ENCODE measurements at places on chromosomes 1 and 21. TPM values are rescaled to one million over a fixed set of nuclear protein-coding genes. Genes with fewer than 3 reads are reported as not detected.
A peak's percentile ranks its signal among the peaks of the same experiment; 100 is the strongest.

DNA sequence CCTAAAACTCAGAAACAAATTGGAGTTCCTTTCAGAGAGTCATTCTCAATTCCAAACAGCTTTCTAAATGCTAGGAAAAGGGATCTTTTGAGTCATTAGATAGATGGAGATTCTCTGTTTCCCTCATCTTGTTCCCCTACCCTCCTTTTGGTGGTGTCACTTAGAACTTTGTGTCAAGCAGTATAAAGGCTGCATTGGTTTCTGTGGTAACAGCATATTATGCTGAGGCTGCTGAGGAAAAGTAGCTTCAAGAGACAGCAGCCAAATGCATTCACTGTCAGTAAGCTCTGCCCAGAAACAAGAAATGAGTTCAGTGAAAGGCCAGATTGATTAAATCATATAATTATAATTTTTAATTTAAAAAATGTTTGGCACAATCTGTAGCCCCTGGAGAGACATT lies 144.1 kb downstream of the LRRC40 start:
- no peak for DNase-seq

DNA sequence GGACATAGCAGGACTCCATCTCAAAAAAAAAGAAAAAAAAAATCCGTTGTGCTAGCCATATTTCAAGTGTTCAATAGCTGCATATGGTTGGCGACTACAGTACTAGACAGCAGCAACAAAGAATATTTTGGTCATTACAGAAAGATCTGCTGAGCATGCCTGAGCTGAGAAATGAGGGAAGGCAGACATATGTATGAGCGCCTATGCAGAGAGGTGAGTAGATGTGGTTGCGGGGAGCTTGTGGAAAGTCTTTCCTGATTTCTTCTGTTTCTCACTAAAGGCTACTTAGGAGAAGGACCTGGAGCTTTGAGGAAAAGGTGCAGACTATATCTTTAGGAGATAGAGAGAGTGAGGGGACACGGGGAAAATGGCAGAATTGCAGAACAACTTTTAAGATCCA lies 21.0 kb upstream of the APP start:
- no peak for DNase-seq

GRCh38 chr1:184409011-184409410 lies 22.2 kb downstream of the C1orf21 start:
- no peak for DNase-seq

DNA sequence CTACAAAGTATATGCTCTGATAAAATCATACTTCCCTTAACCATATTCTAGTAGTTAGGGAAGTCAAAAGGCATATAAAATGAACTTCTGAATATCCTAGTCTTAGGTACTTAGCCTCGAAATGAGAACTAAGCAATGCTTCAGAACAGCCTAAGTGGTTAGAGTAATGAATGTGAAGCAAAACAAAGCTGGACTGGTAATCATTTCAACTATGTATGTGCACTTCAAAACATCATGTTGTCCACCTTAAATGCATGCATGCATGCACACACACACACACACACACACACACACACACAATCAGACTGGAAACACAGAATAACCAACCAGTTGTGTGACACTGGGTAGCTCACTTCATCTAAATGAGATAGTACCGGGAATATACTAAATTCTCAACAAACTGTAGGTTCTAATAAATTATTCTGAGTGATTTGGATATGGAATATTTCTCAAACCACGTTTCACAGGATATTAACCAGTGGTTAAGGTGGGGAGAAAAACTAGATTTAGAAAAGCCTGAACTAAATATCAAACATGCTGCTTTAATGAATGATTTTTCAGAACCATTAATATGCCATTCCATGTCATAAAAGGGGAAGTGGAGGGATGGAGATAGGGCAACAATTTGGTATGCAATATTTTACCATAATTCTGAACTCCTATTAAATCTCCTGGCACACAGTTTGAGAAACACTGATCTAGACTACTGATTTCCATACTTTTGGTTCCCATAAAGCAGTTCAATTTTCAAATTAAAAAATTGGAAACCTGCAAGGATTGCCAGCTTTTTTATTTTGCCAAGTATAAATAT lies 19.5 kb downstream of the RNF115 start:
- peak; percentile 40 for DNase-seq

- no peak for DNase-seq
Observed at GRCh38 chr1:7536891-7537591, 234.1 kb upstream of the VAMP3 start.

DNA sequence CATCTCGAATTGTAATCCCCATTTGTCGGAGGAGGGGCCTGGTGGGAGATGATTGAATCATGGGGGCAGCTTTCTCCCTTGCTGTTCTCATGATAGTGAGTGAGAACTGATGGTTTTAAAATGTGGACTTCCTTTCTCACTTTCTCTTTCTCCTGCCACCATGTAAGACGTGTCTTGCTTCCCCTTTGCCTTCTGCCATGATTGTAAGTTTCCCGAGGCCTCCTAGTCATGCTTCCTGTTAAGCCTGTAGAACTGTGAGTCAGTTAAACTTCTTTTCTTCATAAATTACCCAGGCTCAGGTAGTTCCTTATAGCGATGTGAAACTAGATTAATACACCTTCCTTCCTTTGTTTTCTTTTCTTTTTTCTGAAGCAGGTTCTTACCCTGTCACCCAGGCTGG lies 13.9 kb downstream of the DNAJC6 start:
- DNase-seq = no peak

GRCh38 chr1:179141592-179142251 lies 59.9 kb downstream of the TOR3A start:
- DNase-seq = peak; percentile 38

- no peak for DNase-seq
Observed at GRCh38 chr1:229716069-229716468, 90.0 kb downstream of the URB2 start.

DNA sequence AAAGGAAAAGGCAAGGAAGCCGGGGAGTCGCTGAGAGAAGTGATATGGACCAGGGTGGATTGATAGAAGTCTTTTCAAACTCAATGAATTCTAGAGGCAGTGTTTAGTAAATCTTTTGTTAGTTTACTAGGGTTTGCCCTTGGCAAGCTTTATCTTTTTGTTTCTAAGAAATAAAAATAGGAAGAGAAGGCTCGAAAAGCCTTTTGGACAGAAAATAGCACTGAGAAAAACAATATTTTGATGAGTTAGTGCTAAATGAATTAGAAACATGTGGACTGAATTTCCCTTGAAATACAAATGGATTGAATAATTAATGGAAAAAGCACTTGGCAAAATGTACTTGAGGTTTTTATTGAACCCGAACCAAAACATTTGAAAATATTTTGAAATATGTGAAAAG lies 121.8 kb upstream of the SPAG17 start:
- no peak for DNase-seq

DNA sequence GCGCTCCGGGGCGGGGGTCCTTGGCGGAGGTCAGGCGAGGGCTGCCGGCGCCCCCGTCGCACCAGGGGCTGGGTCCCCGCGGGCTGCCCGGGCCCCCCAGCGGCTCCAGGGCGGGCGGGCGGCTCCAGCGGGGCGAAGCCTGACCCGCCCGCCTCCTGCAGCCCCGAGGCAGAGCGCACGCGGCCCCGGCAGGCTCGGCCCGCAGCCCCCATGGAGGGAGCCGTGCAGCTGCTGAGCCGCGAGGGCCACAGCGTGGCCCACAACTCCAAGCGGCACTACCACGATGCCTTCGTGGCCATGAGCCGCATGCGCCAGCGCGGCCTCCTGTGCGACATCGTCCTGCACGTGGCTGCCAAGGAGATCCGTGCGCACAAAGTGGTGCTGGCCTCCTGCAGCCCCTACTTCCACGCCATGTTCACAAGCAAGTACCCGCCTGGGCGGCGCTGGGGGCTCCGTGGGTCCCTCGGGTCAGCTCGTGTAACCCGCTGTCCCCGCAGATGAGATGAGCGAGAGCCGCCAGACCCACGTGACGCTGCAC lies 817 bp downstream of the KLHL17 start:
- no peak for DNase-seq

DNA sequence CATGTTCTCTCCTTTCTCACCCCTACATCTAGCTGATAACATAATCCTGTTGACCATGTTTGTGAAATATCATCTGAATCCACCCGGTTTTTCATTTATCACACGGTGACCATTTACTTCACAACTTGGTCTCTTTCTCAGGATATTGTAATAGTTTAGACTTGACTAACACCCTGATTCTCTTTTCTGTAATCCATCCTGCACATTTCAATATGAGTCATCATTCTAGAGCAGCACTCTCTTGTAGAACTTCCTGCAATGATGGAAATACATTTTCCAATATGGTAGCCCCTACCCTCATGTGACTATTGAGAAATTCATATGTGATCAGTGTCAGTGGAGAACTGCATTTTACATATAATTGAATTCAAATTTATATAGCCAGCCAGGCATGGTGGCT lies 2.3 kb upstream of the JAM2 start:
- no peak for DNase-seq

- DNase-seq = no peak
Observed at GRCh38 chr21:45981151-45982091, at the start of gene COL6A1. Gene COL6A1, plus strand, starts transcription at chr21:45981770. Its CDS starts 81 bp downstream, at chr21:45981851.

GRCh38 chr1:219227360-219228057 lies 53.8 kb downstream of the LYPLAL1 start:
- DNase-seq = no peak

DNA sequence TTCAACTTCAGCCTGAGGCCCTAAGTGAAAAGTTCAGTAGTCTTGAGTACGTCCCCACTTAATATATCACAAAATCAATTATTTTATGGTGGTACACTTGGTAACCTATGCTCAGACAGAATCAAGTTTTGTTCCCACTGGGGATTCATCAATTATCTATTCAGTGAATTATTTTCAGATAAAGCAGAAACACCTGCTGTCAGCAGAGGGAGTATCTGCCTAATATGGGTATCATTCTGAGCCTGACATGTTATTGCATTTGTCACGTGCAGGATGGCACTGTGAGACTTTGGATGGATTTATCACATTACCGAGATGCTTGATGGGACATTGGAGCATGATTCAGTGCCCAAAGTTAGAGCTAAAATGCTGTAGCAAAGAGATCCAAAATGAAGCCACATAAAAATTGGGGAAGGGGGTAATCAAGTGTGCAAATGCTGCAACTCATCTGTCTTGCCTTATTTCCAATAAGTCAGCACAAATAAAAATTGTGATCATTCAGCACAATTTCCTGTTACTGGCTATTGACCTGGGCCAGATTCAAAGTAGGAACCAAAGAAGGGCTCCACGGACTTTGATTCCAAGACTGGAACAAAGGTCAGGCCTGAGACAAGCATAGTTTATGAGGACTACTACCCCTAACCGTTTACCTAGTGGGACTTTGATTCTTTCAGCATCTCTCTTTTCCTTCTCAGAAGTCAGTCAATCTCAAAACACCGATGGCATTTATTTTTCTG lies 657.6 kb downstream of the LMO4 start:
- DNase-seq = no peak

DNA sequence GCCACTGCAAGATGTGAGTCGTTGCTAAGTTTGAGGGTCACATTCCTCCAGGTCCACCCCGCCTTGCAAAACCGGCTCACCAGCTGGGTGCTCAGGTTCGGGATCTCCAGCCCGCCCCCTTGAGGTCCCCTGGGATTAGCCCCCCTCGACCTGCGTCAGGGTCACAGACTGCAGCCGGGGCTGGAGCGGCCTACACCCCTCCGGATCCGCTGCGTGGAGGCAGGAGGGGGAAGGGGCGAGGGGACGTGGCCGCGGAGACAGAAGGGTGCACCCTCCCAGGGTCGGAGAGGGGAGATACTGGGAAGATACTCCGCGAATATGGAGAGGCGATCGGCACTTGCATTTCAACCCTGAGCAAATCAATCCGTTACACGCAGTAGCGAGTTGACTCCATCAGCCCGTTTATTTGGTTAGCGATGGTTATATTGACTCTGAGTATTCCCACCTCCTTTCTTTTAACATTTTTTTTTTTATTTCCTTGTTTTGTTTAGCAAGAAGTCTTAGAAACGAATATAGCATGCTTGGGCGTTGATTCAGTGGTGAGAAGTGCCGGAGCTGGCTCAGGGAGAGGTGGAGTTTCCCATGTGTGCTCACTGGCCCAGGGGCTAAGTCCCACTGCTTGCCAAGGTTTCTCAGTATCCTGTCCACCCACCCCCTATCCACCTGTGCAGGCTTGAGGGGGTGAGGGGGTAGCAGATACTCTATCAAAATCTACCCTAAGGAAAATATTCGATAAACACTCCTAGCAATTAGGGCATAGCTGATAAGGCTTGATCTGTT lies 997 bp downstream of the IFNAR2 start:
- peak; percentile 90 for DNase-seq

The STIL gene
- 29.4 TPM for total RNA-seq

The FMOD gene
- 3.6 TPM for total RNA-seq

The ACTL8 gene
- not detected for total RNA-seq

The KCNA3 gene
- total RNA-seq = not detected

The PDZK1 gene
- total RNA-seq = not detected

The FBLIM1 gene
- not detected for total RNA-seq

The GUK1 gene
- 203 TPM for total RNA-seq

The SLC2A5 gene
- 0.22 TPM for total RNA-seq

Data from Karpas-422 (cell line).